ENCODE measurements at places on chromosomes 1 and 21.

DNA sequence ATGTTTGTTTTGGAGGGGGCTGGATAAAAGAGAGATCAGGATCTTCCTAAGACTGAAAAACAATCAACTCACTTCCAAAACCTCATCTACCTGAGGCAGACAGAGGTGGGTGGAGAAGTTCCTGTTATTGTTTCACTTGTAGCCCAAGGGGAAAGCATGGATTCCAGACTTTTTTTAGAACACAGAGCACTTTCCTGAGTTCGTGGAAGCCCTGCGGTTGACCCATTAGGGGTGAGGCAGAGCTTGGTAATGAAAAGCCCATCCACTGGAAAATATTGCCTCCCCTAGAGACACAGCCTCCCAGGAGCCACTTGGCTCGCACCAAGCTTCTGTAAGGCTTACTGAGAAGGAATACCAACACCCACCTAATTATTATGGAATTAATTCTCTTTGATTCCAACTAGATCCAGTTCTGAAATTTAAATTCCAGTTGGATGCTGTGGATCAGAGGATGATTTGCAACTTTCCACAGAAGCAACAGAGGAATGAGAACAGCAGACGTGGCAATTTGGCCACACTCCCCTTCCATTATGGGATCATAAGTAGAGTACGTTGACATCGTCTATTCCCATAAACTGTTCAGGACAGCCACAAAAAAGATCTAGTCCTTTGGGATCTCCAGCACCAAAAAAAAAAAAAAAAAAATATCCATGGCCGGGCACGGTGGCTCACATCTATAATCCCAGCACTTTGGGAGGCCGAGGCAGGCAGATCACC, 4.1 kb upstream of the PEF1 start:
- DNase-seq: no peak

GRCh38 chr1:199546323-199546722, 481.2 kb upstream of the NR5A2 start:
- no peak for DNase-seq

- no peak for DNase-seq
Measured at GRCh38 chr1:91724231-91724630, 161.7 kb downstream of the TGFBR3 start.

- DNase-seq: no peak
Measured at GRCh38 chr1:156592910-156593660, 1.5 kb downstream of the NAXE start.

DNA sequence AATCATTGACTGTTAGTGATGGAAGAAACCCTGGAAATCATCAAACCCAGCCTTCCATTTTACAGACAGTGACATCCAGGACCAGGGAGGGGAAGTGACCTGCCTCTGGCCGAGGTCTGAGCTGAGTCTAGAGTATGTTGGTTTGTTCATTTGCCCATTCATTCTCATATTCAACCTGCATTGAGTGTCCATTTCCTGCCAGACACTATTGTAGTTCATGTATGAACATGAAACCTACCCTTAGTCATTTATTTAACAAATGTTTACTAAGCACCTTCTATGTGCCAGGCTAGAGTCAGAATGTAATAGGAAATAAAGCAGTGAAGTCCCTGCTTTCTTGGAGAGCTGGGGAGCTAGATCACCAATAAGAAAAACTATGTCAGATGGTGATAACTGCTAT, 51.3 kb downstream of the KCND3 start:
- no peak for DNase-seq

Measured in HT-29 (cell line).